Activated CD4-positive, alpha-beta memory T cell treated with anti-CD3 and anti-CD28 coated beads, Interleukin-2, amount 10 ng/mL, durations not matched to agents 7 days and 5 days (primary cell): ENCODE measurements at places on chromosomes 7 and 10. TPM values are rescaled to one million over a fixed set of nuclear protein-coding genes. Genes with fewer than 3 reads are reported as not detected.

The PNLIPRP2 gene
- not detected for total RNA-seq

DNA sequence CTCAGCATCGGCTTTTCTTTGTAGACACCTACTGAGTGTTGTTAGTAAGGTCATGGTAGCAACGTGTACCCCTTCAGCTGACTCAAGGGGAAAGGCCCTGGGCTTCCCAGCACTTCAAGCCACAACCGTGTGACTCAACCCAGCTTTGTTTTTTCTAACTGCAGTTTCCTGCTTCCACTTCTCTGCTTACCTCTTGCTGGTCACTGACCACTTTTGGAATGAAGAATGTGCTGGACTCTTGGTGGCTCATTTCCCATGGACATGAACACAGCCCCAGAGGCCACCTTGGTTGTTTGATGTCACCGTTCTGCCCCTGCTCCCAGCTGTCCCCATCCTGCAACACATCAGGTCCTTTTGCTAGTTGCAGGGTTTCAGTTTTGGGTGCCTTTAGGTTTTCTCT is 69.5 kb upstream of the ZNF438 start:
- no peaks in the 10 kb centered on the region for H3K36me3 ChIP-seq
- peak; percentile 76 for DNase-seq
- H3K27me3 ChIP-seq = no peaks in the 10 kb centered on the region

The CALHM3 gene
- 0.53 TPM for total RNA-seq

- DNase-seq = no peak
- no peak overlapping the region for H3K27ac ChIP-seq
- no peaks in the 10 kb centered on the region for H3K4me1 ChIP-seq
- no peaks in the 10 kb centered on the region for H3K27me3 ChIP-seq
Observed at GRCh38 chr10:57694956-57695608, 572.6 kb downstream of the IPMK start.

The CYCS gene
- 108 TPM for total RNA-seq

- DNase-seq = no peak
- H3K27me3 ChIP-seq = no peaks in the 10 kb centered on the region
- no peaks in the 10 kb centered on the region for H3K4me1 ChIP-seq
- H3K4me3 ChIP-seq = no peak overlapping the region
- H3K27ac ChIP-seq = no peak overlapping the region
Observed at GRCh38 chr7:108643136-108643535, 73.5 kb downstream of the DNAJB9 start.

The SMO gene
- not detected for total RNA-seq

The OR2A42 gene
- not detected for total RNA-seq

The CDCA7L gene
- 48.2 TPM for total RNA-seq

The ARMC3 gene
- total RNA-seq = not detected

- DNase-seq = no peak
- H3K4me3 ChIP-seq = no peak overlapping the region
- no peaks in the 10 kb centered on the region for H3K36me3 ChIP-seq
Observed at GRCh38 chr10:127216274-127216673, 19.9 kb upstream of the INSYN2A start.

The TAS2R3 gene
- 1.5 TPM for total RNA-seq

GRCh38 chr10:33335801-33336581 is 1.5 kb upstream of the NRP1 start:
- no peak for DNase-seq
- H3K36me3 ChIP-seq = no peaks in the 10 kb centered on the region
- H3K27ac ChIP-seq = no peak overlapping the region
- peak overlapping the region; percentile 35 for H3K4me3 ChIP-seq

The TRIM73 gene
- total RNA-seq = 8.5 TPM

DNA sequence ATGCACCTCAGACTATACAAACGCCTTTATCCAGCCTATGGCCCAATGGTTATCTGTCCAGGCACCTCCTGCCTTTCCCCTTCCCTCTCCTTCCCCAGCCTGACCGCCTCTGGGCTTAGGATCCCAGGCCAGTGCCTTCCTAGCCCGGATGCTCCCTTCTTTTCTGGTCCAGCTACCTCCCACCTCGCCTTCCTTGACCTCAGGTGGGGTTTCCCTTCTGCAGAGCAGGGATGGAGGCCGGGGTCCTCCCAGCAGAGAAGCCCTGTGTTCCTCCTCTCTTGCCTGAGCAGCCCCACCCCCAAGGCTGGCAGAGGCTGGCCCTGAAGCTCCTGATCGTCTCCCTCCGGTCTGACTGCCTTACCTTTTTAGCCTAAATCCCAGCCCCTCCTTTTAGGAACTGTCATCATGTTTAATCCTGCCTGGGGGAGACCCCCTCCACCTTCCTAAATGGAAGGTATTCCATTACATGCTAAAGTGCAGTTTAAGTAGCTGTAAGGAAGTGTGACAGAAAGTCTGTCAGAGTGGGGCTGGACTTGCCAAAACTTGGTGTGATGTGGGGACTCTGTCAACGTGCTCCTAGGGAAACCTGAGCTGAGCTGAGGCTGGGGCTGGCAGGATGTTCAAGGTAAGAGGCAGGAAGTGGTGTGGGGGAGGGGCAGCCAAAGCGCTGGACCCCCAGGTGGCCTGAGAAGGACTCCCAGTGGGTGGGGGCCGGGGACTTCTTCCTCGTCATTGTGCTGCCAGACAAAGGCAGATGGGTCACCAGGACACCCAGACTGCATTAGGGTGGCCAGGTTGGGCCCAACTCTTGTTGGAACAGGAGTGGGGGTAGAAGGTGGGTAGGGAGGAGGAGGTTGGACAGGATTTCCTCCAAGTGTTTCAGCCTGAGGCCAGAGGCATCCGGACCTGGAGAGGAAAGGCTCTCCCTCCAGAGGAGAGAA is 39.5 kb downstream of the LBX1 start:
- H3K4me1 ChIP-seq = peaks cover 3% of the 10 kb centered on the region
- H3K36me3 ChIP-seq = no peaks in the 10 kb centered on the region
- H3K4me3 ChIP-seq = no peak overlapping the region

The EGFR gene
- total RNA-seq = not detected

DNA sequence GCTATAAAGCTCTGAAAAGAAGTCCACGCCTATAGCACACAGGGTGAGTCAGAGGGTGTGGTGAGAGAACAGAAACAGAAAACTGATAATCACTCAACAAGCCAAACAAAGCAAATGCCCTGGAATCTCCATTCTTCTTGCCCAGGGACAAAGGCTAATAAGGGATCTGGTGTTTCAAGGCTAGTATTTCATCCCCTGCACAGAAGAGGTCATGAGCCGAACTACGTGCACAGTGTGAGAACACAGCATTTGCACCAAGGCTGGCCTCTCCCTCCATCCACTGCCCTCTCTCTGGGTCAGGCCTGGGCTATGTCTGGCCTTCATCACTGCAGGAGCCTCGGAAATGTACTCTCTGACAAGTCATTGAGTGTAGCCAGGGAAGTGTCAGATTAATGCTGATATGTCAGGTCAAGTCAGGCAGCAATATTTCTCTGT is 42.7 kb downstream of the PRR15 start:
- no peak for DNase-seq
- no peaks in the 10 kb centered on the region for H3K36me3 ChIP-seq

The CRTAC1 gene
- total RNA-seq = not detected

The OR6V1 gene
- total RNA-seq = not detected

The ITGA8 gene
- total RNA-seq = not detected

The LZTS2 gene
- total RNA-seq = 18.5 TPM

DNA sequence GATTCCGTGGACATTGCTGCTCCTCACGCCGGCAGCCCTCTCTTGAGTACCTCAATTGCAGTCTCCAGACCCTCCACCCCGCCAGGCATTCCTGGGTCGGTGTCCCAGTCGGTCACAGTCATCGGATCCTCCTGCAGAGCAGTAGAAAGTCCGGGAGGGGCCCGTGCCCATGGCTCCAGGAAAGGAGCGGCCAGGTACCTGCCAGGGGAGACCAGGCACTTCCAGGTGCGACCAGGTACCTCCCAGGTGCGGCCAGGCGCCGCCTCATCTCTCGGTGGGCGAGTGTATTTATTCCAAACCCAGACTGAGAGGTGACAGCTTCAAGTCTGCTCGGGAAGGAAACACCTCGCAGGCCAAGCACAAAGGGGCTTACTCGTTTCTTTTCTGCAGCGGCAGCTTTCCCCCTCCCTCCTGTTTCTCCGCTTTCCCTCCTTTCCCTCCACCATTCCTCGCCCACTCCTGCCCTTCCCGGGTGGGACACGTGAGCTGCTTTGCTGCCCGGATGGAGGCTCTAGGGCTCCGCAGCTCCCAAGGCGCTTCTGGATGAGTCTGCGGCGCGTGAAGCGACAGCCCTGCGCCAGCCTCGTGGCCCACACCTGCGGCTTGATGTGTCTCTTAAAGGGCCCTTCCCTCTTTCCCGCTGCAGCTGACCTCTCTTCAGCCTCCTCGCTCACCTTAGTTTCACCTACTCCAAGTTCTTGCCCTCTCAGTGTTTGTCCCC is 39.4 kb upstream of the AGK start:
- DNase-seq = no peak
- peak overlapping the region; percentile 53 for H3K4me3 ChIP-seq
- peaks cover 57% of the 10 kb centered on the region for H3K27me3 ChIP-seq
- H3K4me1 ChIP-seq = peaks cover 18% of the 10 kb centered on the region
- no peak overlapping the region for H3K27ac ChIP-seq

The COX19 gene
- 17.4 TPM for total RNA-seq

- no peak overlapping the region for H3K4me3 ChIP-seq
- H3K27ac ChIP-seq = no peak overlapping the region
- H3K27me3 ChIP-seq = peaks cover 31% of the 10 kb centered on the region
- DNase-seq = no peak
Observed at GRCh38 chr7:106031300-106032035, 68.4 kb downstream of the CDHR3 start.
